ENCODE measurements at places on chromosomes 13 and 19.

DNA sequence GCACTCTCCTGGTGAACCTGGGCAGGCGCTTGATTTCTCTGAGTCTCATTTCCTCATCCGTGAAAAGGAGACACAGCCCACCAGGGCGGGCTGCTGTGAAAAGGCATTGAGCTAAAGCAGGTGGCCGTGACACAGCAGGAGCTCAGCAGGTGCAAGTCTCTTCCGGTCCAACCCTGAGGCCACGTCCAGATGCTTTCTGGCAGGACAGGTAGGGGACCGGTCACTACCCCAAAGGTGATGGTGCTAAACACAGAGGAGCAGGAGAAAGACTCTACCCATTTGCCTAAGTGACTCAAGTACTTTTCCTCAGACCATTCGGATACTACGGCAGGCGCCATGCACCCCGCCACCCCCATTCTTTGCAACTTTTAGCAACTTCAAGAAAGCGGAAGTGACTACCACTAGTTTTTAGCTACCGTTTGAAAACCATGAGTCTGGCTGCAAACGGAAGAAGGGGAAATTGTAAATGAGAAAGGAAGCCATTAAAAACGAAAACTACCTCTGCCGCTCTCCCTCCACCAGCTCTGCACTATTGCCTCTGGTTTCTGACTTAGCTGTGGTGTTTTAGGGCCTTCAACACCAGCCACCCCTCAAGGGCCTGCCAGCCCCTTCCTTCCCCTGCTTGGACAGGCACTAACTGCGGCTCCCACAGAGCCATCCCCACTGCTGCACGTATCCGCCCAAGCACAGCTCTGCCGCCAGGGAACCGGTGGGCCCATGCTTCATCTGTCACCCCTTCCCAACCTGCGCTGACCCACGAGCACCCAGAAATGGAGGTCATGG lies 4.8 kb downstream of the PPP6R1 start:
- peak; percentile 69 for DNase-seq

GRCh38 chr13:104641309-104641708 lies 1575.1 kb upstream of the SLC10A2 start:
- no peak for DNase-seq

- DNase-seq: no peak
These were observed 4.8 kb downstream of the STK24 start for GRCh38 chr13:98571955-98572662.

- DNase-seq: no peak
These were observed 72.9 kb upstream of the TSC22D1 start for GRCh38 chr13:44649104-44649428.

DNA sequence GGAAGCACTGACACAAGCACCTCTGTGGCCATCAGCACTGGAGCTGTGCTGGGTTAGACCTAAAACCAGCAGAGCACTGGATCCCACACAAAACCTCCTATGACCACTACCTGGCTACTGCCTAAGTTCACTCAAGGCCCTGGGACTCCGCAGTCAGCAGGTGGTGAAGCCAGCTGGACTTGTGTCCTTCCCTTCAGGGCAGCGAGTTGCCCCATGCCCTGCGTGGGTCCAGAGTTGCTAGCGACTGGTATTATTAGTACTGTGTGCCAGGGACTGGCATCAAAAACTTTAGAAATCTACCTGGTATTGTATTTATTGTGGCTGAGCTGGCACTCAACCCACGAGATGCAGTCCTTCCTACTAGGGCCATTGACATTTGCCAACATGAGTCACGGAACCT lies 6.0 kb downstream of the OR10H4 start:
- DNase-seq: no peak

- no peak for DNase-seq
These were observed 56.3 kb upstream of the GPR12 start for GRCh38 chr13:26816881-26817280.

GRCh38 chr13:28282451-28282850 lies 144.1 kb downstream of the PAN3 start:
- no peak for DNase-seq

DNA sequence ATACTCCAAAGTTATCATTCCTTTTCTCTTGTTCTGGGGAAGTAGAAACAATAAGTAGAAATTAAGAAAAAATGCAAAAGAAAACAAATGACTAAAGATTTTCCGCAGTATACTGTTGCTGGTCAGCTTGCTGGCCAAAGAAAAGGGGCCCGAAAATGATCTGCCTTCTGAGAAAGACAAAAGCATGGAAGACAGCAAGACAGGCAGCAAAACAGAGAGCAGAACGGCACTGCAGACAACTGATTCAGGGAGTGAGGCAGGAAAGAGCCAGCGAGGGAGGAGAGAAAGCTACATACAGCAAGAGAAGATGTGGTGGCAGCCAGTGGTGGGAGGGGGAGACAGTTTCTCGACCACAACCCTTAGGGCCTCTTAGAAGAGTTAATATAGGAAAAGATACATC lies 5.3 kb upstream of the DOCK9 start:
- no peak for DNase-seq
